CD14-positive monocyte (primary cell): ENCODE measurements at places on chromosomes 2 and 18. TPM values are rescaled to one million over a fixed set of nuclear protein-coding genes. Genes with fewer than 3 reads are reported as not detected.

CNGA3 gene
- polyA plus RNA-seq: not detected

REG3G gene
- not detected for polyA plus RNA-seq

RPIA gene
- 23.1 TPM for polyA plus RNA-seq

HDAC4 gene
- polyA plus RNA-seq: 10.7 and 23.0 TPM in 2 replicates

DNA sequence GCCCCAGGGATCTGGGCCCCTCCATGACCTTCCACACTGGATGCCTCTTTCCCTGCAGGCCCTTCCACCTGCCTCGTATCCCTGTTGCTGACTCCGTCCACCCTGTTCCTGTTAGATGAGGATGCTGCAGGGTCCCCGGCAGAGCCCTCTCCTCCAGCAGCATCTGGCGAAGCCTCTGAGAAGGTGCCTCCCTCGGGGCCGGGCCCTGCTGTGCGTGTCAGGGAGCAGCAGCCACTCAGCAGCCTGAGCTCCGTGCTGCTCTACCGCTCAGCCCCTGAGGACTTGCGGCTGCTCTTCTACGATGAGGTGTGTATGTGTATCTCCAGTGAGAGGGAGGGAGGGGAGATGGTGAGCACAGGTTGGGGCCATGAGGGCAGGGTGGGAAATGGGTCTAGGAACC is 12.4 kb upstream of the SLC4A3 start:
- no peak for DNase-seq

- no peak for DNase-seq
Observed at GRCh38 chr18:13688191-13689136, 37.9 kb downstream of the FAM210A start.

DNA sequence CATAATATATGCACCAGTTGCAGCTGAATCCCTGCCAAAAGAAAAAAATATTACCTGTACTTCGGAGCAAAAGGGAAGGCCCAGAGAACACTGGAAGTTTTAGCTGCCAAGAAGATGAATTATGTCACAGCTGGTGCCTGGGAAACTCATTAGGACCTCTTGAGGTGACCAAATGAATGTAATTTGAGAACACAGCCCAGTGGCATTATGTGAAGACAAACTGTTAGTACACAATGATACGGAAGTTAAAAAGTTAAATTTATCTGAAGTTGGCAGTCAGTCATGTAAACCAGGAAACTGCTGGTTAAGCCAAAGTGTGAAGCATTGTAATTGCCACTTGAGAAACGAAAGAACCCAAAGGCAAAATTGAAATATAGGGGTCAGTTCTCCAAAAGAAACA is 80.7 kb downstream of the EML4 start:
- DNase-seq: no peak

GRCh38 chr2:110842048-110842447 is 109.7 kb downstream of the ACOXL start:
- DNase-seq: no peak

GRCh38 chr2:21892140-21892539 is 768.4 kb downstream of the TDRD15 start:
- DNase-seq: no peak

- DNase-seq: no peak
Observed at GRCh38 chr2:18856765-18857164, 267.4 kb upstream of the NT5C1B start.

- no peak for DNase-seq
Observed at GRCh38 chr18:2903006-2903405, 56.2 kb downstream of the EMILIN2 start.

DNA sequence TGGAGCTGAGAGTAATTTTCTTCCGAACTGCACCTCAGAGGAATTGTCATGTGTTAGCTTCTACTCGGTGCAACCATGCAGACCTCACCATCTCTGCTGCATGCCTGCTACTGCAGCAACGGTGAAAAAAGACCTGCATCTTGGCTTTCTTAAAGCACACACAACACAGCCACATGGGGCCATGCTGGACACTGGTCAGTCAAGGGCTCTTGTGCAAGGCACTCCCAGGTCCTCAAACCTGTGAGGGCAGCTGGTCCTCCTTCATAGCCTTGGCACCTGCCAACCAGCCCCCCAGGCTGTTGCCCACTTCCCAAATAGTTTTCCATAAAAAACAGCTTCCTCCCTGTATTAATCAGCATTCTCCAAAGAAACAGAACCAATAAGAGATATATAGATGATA is 113.5 kb upstream of the TEX51 start:
- no peak for DNase-seq

DNA sequence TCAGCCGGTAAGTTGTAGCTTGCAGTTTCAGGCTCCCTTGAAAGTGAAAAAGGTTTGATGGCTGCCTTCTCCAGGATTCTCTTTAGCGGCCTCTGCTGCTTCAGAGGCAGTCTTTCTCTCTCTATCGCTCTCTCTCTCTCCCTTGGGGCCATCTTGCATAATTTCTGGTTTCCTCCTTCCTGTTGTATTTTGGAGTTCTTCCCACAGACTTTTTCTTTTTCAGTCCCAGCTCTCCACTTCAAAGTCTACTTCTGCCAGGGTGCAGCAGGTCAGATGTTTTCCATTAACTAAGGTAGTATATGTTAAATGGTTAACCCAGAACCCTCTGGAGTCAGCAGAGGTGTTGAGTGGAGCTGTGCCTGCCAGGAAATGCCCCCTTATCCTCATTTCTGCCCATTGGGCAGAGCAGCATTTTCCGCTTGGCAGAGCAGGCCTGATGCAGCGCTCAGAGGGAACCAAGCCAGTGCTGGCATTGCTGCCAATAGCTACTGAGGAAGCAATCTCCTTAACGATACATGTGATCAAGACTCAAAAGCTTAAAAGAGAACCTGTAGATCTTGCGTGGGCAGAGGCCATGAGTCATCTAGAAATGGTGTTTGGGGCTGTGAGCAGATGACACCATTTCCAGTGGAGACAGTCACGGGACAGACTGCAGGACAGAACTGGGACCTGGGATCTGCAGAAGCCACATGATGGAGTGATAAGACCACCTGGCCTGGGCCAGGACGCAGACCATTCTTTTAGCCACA is 20.8 kb downstream of the DBI start:
- DNase-seq: peak; percentile 76

GRCh38 chr18:50061876-50062517 is 132.9 kb downstream of the MYO5B start:
- no peak for DNase-seq

DNA sequence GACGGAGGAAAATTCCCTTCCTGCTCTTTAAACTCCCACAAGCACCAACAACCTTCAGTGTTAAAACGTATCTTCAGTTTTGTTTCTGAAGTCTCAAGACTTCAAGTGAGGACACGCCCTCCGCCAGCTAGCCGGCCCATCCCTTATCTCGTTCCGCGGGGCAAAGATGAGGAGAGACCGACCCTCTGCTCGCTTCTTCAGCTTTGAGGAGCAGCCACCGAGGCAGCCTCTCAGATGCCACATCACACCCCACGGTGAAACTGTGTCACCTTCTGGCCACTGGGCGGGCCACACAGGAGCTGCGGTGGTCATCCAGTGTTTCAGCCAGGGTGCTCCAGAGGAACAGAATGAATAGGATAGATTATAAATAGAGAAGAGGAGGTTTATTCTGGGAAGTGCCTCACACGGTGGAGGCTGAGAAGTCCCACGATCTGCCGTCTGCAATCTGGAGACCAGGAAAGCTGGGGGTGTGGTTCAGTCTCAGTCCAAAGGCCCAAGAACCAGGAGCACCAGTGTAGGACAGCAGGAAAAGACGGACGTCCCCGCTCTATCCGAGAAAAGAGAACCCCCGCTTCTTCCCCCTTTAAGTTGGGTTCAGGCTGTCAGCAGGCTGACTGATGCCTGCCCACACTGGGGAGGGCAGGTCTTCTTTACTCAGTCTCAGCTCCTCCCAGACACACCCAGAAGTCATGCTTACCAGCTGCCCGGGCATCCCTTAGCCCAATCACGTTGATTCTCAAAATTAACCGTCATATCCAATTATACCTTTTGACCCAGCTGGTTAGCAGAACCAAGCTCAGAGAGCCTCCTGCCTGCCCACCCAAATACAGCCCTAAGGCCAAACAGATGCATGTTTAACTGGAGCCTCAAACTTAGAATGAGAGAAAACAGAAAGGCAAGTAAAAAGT is 399.7 kb upstream of the ID2 start:
- no peak for DNase-seq

- no peak for DNase-seq
Observed at GRCh38 chr2:197445746-197446145, 7.6 kb upstream of the COQ10B start.

DNA sequence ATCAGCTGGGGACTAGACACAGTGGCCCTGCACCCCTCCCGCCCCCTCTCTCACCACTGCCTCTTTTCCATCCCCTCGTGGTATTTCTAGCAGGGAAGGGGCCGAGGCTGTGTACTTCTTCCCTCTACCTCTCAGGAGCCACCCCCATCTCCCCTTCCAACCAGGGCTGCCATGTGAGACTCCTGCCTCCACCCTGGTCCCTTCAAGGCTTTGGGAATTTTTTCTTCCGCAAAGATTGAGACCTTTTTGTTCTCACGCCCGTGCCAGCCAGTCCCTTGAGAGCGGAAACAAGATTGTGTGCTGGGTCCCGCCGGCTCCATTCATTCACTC is 39.1 kb downstream of the LPIN1 start:
- no peak for DNase-seq

DNA sequence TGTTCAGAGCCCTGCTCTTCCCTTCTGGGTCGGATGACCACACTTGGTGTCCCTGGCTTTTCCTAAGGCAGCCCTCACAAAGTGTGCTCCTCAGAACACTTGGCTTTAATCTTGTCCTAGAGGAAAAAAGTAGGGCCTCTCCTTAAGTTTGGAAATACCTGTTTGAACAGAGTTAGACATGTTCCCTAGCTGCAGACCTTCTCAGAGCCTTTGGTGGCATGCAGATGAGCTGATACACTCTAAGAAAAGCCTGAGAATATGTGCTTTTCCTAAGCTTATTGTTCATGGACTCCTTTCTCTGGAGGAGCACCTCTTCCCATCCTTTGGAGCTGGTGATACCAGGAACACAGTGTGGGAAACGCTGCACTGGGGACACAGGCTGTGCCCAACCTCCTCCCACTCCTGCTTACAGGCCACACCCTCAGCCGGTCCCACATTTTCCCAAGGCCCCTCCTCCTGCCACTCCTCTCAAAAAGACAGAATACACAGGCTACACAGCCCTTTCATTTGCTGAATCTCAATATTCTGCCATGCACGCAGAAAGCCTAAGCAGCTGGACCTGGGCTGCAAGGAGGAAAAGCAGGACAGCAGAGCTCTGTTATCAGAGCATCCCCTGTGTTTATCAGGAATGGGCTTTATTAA is 443.6 kb downstream of the NBAS start:
- DNase-seq: no peak

- no peak for DNase-seq
Observed at GRCh38 chr18:61323951-61324350, 9.3 kb upstream of the CDH20 start.
